ENCODE measurements at places on chromosomes 16 and 17.

- no peak for DNase-seq
Observed at GRCh38 chr17:49287481-49287880, 56.9 kb upstream of the PHOSPHO1 start.

- DNase-seq: no peak
Observed at GRCh38 chr17:70172923-70173322, 3.6 kb downstream of the KCNJ2 start.

- no peak for DNase-seq
Observed at GRCh38 chr16:15855704-15856003, 1.2 kb downstream of the MYH11 start.

GRCh38 chr16:75627851-75628250, 4.8 kb upstream of the ADAT1 start:
- no peak for DNase-seq
